ENCODE measurements at places on chromosomes 7 and 10. TPM values are rescaled to one million over a fixed set of nuclear protein-coding genes. Genes with fewer than 3 reads are reported as not detected.
A peak's percentile ranks its signal among the peaks of the same experiment; 100 is the strongest.

The TUBB8 gene
- not detected for total RNA-seq

The VWA2 gene
- total RNA-seq: not detected

The HOXA6 gene
- total RNA-seq: not detected

The NUTM2A gene
- total RNA-seq: not detected

The SCIN gene
- not detected for total RNA-seq

The CHRM2 gene
- not detected for total RNA-seq

The SLC13A1 gene
- 0.05 TPM for total RNA-seq

The UNC5B gene
- total RNA-seq: 0.10 TPM

The LYZL2 gene
- total RNA-seq: not detected

GRCh38 chr7:31478721-31479120 lies 35.2 kb upstream of the ITPRID1 start:
- H3K27me3 ChIP-seq: no peaks in the 10 kb centered on the region
- no peak for DNase-seq
- H3K4me3 ChIP-seq: no peak overlapping the region

DNA sequence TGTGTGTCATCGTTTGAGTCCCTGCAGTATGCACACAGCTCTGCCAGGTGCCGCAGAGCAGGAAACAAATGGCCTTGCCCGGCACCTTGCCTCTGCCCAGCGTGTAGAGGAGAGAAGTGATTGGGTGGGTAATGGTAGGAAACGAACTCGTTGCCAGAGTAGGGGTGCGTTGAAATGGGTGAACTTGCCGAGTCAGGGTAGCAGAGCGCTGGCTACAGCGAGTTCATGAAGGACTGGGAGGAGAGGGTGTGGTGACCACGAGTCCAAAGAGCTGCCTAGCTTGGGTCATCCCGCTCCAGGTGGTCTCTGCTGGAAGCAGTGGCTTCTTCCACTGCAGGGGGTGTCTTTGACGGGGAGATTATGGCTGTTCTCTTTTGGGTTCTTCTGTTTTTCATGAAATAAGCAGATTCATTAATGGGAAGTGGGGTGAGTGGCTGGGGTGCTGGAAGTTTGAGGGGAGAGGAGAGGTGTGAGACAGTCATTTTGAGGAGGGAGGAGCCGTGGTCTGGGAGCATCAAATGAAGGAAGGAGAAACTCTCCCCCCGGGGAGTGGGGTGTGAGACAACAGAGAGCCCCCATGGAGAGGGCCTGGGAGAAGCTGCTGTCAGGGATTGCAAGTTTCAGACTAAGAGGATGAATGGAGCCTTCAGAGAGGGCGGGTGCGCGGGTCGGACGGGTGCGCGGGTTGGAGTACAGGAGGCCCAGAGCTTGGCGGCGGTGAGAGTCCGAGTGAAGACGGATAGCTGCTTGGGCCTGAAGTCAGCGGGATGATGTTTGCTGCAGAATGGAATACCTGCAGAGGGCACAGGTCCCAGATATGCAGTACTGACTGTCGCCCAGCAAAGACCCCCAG lies 26.2 kb downstream of the PPP2R2D start:
- no peaks in the 10 kb centered on the region for H3K27me3 ChIP-seq
- peak overlapping the region; percentile 45 for H3K4me3 ChIP-seq
- no peak for DNase-seq
- H3K4me1 ChIP-seq: peaks cover 72% of the 10 kb centered on the region

DNA sequence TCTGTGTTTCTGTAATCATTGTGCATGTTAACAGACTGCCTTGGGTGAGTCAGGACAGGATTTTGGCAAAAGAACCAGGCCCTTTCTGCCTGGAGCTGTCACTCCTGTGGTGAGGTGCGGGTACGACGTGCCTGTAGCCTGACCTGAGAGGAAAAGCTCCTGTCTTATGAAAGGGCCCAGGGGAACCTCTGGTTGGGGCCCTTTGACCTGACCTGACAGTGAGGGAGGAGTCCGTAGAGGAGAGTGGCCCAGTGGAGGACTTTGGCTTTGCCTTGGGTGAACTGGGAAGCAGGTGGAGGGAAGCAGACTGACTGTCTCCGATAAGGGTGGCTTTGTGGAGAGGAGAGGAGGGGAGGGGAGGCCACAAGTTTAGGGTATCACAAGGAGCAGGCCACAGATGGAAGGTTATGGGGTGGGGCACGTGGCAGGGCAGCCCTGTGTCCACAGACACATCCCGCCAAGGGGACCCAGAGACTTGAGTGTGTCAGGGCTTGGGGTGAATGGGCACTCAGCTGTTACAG lies 6.9 kb downstream of the PFKP start:
- no peaks in the 10 kb centered on the region for H3K27me3 ChIP-seq
- DNase-seq: no peak
- H3K4me1 ChIP-seq: peaks cover 79% of the 10 kb centered on the region
- no peak overlapping the region for H3K4me3 ChIP-seq
- peaks cover 58% of the 10 kb centered on the region for H3K36me3 ChIP-seq
- H3K27ac ChIP-seq: peak overlapping the region; percentile 20

DNA sequence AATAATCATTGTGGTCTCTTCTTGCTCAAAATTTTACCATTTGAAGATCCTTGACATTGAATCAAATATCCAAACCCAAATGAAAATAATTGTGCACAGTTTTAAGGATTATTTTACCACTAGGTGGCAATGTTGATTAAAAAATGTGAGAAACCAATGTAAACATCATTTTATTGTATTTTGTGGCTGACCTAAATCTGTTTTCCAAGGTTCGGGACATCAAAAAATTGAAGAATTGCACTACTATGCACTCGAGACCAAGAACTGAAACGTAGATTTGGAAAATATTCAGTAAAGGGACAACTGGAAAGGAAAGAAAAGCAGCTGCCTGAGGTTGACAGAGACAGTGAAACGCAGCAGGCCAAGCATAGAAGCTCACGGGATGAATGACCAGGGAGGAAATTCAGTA lies 259.3 kb downstream of the SNX13 start:
- peaks cover 3% of the 10 kb centered on the region for H3K27me3 ChIP-seq
- no peaks in the 10 kb centered on the region for H3K4me1 ChIP-seq
- H3K36me3 ChIP-seq: no peaks in the 10 kb centered on the region
- no peak for DNase-seq
- no peak overlapping the region for H3K27ac ChIP-seq

- DNase-seq: no peak
- no peaks in the 10 kb centered on the region for H3K27me3 ChIP-seq
- no peaks in the 10 kb centered on the region for H3K4me1 ChIP-seq
Observed at GRCh38 chr7:51680594-51681399, 364.2 kb upstream of the COBL start.

GRCh38 chr7:30405179-30405578 lies 73.4 kb downstream of the NOD1 start:
- peaks cover 7% of the 10 kb centered on the region for H3K36me3 ChIP-seq
- no peaks in the 10 kb centered on the region for H3K27me3 ChIP-seq
- H3K27ac ChIP-seq: no peak overlapping the region
- DNase-seq: no peak
- H3K4me1 ChIP-seq: peaks cover 8% of the 10 kb centered on the region

DNA sequence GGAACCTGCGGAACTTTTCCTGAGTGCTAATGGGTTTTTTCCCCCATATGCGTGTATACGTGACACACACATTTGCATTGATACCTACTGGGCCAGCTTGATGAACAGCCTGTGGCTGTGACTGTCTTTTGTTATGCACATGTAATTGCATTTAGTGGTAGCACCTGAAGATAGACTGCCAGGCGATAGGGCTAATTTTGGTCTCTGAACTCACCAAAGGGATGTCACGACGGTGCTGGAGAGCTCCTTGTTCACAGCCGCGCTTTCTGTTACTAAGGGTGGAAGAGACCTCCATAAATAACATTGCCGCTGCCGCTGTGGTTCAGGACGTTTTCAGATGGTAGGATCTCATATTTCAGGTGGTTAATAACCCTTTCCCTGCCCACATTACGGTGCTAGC lies 133.2 kb downstream of the CAMK1D start:
- H3K27ac ChIP-seq: no peak overlapping the region
- DNase-seq: no peak

DNA sequence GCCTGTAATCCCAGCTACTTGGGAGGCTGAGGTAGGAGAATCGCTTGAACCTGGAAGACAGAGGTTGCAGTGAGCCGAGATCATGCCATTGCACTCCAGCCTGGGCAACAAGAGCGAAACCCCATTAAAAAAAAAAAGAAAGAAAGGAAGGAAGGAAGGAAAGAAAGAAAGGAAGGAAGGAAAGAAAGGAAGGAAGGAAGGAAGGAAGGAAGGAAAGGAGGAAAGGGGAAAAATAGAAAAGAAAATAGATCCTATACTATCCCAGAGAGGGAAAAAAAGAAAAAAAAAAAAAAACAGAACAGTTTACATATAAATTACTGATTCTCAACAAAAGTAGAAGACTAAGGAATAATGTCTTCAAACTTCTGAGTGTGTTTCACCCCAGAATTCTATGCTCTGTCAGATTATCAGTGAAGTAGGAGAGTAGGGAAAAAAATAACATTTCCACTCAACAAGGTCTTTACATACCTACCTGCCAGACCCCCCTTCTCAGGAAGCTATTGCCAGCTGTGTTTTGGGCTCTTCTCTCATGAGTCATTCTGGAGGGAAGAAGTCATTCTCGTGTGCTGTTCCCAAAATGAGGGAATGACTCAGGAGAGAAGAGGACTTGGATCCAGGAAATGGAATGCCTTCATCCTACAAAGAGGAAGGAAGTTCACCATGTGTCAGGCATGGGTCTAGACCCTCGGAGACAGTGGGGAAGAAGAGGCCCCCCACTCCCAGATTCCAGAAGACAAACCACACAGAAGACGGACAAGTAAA lies 20.9 kb downstream of the RGS10 start:
- DNase-seq: no peak
- H3K27me3 ChIP-seq: no peaks in the 10 kb centered on the region
- no peak overlapping the region for H3K27ac ChIP-seq
- peaks cover 41% of the 10 kb centered on the region for H3K4me1 ChIP-seq
- no peak overlapping the region for H3K4me3 ChIP-seq

GRCh38 chr10:109875828-109876821 lies 47.2 kb downstream of the XPNPEP1 start:
- no peak for DNase-seq
- no peaks in the 10 kb centered on the region for H3K4me1 ChIP-seq
- no peak overlapping the region for H3K27ac ChIP-seq
- H3K4me3 ChIP-seq: no peak overlapping the region

GRCh38 chr7:134992626-134993179 lies 6.4 kb downstream of the AGBL3 start:
- H3K36me3 ChIP-seq: peaks cover 30% of the 10 kb centered on the region
- peaks cover 47% of the 10 kb centered on the region for H3K4me1 ChIP-seq
- H3K27me3 ChIP-seq: no peaks in the 10 kb centered on the region

DNA sequence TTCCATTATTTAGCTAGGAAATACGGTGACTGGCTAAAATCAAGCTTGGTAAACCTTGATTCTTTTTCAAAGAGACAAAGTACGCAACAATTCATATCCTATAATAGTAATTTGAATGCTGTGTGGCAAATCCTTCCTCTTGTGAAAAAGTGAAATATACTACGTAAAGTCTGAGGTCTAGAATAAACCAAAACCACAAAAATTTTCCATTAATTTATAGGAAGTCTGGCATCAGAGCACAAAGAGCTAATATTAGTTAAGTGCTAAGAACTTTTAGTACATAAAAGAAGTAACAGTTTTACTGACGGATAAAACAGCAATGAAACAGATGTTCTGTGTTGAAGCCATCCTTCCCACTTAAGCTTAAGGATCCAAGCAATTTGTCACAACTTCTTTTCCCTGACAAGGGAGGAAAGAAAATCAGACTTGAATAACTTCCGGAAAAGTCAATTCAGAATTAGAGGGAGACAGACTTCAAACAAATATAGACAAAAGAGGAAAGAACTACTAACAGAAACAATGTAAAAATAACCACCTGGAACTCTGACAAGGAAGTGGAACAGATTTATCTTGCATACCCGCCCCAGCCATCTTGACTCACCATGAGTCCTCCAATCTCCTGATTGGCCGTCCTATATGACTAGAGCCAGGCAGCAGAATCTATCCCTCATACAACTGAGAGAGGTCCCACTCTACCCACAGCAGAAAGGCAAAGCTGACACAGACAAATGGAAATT lies 34.6 kb downstream of the RHEB start:
- H3K4me1 ChIP-seq: peaks cover 32% of the 10 kb centered on the region
- no peak for DNase-seq
- H3K4me3 ChIP-seq: no peak overlapping the region
- H3K27me3 ChIP-seq: no peaks in the 10 kb centered on the region

DNA sequence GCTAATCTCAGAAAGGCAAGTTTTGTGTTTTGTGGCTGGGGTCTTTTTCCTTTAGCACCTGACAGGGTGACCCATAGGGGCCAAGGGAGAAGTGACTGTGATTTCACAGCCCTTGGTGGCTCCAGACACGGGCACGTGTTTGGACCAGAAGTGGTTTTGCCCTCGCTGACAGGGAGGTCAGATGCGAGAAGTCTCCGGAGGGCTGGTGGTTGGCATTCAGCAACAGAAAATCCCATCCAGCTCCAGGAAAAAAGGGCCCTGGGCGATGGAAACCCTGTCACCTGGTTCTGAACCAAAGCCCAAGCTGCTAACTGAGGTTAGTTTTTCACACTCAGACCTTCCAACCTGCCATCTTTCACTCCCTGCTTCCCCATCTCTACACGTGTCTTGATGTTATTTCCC lies 272.9 kb downstream of the TRIL start:
- H3K27ac ChIP-seq: no peak overlapping the region
- no peak for DNase-seq
- H3K27me3 ChIP-seq: peaks cover 4% of the 10 kb centered on the region
- no peaks in the 10 kb centered on the region for H3K4me1 ChIP-seq

GRCh38 chr10:46282842-46283574 lies 3.8 kb upstream of the ANTXRL start:
- no peaks in the 10 kb centered on the region for H3K36me3 ChIP-seq
- DNase-seq: peak; percentile 72
- no peak overlapping the region for H3K27ac ChIP-seq
- peak overlapping the region; percentile 82 for H3K4me3 ChIP-seq

- H3K27me3 ChIP-seq: peaks cover 62% of the 10 kb centered on the region
- peaks cover 4% of the 10 kb centered on the region for H3K4me1 ChIP-seq
- no peak overlapping the region for H3K4me3 ChIP-seq
- H3K36me3 ChIP-seq: no peaks in the 10 kb centered on the region
- H3K27ac ChIP-seq: no peak overlapping the region
Observed at GRCh38 chr7:37915438-37915837, 1.2 kb downstream of the SFRP4 start.

DNA sequence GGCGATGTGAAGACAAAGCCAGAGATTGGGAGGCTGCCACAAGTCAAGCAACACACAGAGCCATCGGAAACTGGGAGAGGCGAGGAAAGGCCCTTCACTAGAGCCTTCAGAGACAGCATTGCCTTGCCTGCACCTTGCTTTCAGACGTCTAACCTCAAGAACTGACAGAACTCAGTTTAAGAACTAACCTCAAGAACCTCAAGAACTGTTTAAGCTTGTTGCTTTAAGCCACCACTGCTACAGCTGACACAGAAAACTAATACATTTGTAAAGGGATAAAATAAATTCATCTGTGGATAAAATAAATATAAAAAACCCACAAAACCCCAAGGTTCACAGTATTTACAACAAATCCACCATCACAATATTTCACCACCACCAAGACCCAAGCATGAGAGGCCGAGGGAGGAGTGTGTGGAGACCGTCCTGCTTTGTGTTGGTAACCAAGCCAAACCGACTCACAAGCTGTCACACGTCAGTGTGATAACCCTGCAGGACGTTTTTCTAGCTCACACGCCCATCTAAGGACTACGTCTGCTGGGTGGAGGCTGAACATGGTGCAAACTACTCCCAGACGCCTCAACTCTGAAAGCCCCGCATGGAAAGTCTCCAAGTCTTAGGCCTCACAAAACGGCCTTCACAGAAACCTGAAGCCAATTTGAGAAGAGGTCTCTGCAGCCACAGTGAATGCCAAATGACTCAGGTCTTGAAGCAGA lies 116.8 kb downstream of the ABLIM1 start:
- DNase-seq: peak; percentile 74
- peak overlapping the region; percentile 90 for H3K27ac ChIP-seq
- no peaks in the 10 kb centered on the region for H3K27me3 ChIP-seq
- peaks cover 2% of the 10 kb centered on the region for H3K36me3 ChIP-seq
